Sigmoid colon (tissue), 7 donors: ENCODE measurements at places on chromosomes 6 and 20.

DNA sequence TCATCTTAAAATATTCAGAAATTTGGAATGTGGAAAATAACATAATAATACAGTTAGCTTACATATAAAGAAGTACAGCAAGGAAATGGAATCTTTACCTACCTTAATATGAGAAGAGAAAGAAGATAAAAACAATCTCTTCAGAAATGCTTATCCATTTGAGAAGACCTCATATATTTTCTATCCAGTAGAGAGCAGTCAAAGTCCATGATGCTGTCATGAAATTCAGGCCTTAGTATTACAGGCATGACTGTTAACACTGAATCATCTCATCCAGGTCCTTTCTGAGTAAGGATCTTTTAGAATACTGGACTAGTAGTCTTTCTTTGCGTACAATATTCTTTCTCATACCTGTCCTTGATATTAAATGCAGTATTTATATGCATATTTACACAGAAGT lies 713.4 kb downstream of the CD109 start:
- no peak for DNase-seq

DNA sequence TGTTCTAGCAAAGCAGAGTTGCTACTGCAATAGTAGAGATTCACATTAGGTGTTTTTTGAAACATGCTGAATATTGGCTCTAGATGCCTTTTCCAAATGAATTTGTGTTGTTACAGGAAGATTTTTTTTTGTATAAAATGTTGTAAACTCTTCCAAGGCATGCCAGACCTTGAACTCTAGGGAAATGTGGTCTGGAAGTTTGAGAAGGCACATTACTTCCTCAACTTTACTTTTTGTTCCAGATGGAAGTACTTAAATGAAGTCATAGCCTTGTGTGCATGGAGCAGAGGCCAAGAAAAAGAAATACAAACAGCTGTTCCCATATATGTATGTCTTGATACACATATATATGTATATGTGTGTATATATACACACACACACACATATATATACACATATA lies 585.7 kb upstream of the MARCKS start:
- DNase-seq, result no peak

- DNase-seq, result no peak
Observed at GRCh38 chr6:33813246-33813904, 9.6 kb upstream of the MLN start.

DNA sequence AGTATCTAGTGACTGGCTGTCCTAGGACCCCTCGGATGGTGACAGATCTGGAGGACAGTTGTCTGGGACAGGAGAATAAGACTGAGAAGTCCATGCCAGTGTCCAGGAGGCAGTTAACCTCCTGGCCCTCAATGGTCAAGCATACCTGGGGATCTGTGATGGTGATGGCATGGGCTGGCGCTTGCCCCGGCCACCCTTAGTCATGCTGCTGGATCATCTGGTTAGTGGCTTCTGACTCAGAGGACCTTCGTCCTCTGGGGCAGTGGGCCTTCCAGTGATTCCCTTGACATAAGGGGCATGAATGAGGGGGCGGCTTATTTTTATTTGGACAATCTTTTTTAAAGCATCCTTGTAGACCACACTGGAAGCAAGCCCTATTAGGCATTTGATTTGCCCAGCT lies 24.0 kb upstream of the SF3B5 start:
- no peak for DNase-seq

GRCh38 chr6:139988685-139989084 lies 614.2 kb upstream of the CITED2 start:
- no peak for DNase-seq

DNA sequence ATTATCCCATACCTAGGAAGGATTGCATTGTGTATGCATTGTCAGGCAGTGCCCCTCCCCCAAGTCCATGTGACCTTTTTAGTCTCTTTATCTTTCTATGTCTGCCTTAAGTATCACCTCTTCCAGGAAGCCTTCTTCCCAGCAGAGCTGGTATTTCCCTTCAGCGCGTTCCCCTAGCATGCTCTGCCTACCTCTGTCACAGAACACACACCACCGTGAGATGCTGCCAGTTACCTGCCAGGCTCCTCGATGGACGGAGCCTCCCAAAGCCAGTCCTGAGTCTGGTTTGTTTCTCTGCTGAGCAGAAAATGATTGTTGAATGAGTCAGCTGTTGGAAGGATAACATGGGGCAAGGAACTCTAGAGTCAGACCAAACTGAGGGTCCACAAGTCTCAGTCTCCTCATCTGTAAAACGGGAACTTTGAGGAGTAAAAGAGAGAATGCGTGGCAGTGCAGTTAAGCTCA lies 11.3 kb upstream of the ZNF335 start:
- DNase-seq, result peak; percentile 21

DNA sequence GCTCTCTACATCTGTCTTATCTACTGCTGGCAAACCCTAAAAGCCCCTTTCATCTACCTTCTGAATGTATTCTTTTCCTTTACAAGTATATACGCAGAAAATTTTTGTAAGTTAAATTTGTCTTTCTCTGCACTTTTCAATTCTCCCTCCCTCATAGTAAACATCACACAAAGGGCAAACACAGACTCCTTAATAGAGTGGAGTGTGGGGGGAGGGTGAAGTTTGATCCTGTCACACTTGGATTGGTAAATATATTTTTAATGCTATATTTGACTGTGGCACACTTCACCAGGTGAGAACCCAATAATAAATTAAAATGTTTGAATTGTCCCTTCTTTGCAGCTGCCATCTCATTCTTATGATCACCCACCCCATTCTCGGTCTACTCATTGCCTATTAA lies 33.2 kb upstream of the PAQR8 start:
- no peak for DNase-seq

- DNase-seq, result no peak
Observed at GRCh38 chr6:127053032-127053874, 65.2 kb upstream of the RSPO3 start.

DNA sequence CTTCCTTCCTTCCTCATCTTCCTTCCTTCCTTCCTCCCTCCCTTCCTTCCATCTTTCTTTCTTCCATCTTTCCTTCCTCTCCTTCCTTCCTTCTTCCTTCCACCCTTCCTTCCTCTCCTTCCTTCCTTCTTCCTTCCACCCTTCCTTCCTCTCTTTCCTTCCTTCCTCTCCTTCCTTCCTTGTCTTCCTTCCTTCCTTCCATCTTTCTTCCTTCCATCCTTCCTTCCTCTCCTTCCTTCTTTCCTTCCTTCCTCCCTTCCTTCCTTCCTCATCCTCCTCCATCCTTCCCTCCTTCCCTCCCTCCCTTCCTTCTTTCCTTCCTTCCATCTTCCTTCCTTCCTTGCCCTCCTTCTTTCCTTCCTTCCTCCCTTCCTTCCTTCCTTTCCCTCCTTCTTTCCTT lies 361.4 kb upstream of the TSHZ2 start:
- DNase-seq, result no peak

DNA sequence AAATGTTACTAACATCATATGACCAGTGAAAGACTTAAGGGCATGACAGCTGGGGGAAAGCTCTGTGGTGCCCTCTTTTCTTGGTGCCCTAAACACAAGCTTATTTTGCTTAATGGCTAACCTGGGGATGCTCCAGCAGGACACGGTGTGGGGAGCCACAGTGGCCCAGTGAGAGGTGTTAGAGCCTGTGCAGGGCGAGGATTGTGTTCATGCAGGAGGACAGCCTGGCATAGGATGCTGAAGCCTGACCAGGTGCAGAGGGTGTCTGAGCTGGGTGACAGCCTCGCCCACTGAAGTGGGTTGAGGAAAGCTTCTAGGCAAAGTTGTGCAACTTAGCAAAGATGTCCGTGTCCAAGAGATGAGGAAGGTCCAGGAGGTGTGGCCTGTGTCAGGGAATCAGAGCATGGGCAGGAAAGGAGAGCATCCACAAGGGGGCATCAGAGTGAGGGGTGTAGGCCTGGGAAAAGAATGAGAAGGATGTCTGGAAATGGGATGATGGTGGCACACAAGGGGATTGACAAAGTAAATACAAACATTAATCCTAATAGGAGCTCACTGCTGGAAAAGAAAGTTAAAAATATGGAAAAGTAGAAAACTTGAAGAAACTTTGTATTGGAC lies 33.9 kb downstream of the SLC17A4 start:
- DNase-seq, result no peak

DNA sequence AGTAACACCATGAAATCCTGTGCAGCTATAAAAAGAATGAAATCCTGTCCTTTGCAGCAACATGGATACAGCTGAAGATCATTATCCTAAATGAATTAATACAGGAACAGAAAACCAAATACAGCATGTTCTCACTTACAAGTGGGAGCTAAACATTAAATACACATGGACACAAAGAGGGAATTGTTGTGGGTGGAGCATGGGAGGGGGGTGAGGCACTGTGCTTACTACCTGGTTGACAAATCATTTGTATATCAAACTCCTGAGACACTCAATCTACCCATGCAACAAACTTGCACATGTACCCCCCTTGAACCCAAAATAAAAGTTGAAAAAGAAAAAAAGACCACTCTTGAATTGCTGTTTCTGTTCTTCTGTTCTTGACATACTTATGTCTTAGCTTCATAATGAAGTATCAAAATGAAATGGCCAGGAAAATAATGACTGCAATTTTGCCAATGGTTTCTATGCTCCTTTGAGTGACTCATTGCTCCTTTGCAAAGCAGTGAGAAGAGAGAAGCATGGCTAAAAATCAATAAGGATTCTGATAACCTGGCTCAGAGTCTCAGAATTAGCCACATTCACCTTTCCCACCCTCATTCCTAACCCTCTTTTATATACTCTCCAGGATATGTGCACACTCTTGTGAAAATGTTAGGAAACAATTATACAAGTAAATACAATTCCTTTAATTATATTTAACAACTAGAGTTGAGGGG lies 71.0 kb downstream of the CYP39A1 start:
- no peak for DNase-seq

DNA sequence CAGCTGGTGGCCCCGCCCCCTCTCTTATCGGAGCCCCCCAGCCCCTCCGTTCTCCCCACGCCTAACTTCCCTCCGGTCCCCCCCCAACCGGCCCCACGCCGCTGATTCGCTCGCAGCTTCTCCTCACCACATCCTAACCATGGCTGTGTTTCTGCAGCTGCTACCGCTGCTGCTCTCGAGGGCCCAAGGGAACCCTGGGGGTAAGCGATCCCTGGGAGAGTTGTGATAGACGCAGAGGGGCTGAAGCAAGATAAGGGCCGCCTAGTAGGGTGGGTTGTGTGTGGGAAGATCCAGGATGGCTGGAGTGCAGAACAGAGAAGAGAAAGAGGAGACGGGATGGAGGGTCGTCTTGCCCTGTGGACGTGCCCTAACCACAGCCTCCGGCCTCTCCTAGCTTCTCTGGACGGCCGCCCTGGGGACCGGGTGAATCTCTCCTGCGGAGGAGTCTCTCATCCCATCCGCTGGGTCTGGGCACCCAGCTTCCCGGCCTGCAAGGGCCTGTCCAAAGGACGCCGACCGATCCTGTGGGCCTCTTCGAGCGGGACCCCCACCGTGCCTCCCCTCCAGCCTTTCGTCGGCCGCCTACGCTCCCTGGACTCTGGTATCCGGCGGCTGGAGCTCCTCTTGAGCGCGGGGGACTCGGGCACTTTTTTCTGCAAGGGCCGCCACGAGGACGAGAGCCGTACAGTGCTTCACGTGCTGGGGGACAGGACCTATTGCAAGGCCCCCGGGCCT lies at the start of gene MPIG6B:
MPIG6B (plus strand) TSS at position 129 of the 735 bp plus-strand sequence; CDS start at position 140, 11 bp downstream.
- no peak for DNase-seq

GRCh38 chr6:147837540-147837939 lies 329.1 kb downstream of the SAMD5 start:
- no peak for DNase-seq

- peak; percentile 62 for DNase-seq
Observed at GRCh38 chr6:156687789-156688619, 89.2 kb upstream of the ARID1B start.

- no peak for DNase-seq
Observed at GRCh38 chr6:159908535-159908934, 17.7 kb downstream of the MAS1 start.

- no peak for DNase-seq
Observed at GRCh38 chr6:39754514-39755115, 29.4 kb upstream of the KIF6 start.

DNA sequence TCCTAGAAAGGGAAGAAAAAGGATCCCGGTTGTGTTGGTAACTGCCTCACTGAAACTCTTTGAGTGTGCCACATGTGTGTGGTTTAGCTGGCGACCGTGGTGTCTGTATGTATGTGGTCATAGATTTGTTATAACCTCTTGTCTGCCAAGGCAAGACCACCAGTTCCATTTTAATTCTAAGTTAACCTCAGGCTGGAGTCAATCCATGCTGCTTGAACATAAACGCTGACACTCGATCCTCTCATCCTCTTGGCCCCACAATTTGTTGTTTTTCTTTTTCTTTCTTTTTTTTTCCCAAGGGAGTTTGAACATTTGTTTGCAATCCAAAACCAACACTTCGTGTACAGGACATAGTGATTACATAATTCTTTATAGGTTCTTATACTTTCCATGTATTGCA lies 318.9 kb upstream of the JAG1 start:
- no peak for DNase-seq

GRCh38 chr6:109318328-109318876 lies 63.9 kb downstream of the CD164 start:
- no peak for DNase-seq

GRCh38 chr6:13762611-13763441 lies 51.2 kb upstream of the RANBP9 start:
- DNase-seq, result peak; percentile 93

DNA sequence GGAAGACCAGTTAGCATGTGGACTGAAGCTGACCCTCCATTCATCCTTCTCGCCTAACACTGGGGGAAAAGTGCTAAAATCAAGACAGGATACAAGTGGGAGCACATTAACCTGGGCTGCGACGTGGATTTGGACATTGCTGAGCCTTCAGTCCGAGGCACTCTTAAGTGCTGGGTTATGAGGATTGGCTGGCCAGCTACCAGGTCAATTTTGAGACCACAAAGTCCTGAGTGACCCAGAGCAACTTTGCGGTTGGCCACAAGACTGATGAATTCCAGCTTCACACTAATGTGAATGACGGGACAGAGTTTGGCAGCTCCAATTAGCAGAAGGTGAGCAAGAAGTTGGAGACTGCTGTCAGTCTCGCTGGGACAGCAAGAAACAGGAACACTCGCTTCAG lies 20.7 kb downstream of the FUCA2 start:
- no peak for DNase-seq

DNA sequence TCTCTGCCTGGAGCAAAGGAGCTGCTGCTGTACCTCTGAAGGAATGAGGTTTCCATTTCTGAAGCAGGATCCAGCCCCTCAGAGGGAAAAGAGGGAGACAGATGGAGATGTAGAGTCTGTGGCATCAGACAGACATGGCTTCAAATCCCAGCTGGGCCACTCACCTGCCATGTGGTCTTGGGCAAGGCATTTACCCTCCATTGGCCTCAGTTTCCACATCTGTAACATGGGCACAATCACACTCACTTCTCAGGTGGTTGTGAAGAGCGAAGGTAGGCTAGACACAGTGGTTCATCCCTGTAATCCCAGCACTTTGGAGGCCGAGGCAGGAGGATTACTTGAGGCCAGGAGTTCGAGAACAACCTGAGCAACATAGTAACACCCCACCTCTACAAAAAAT lies 32.4 kb upstream of the CCDC167 start:
- DNase-seq, result no peak
